GM23338 (cell line): ENCODE measurements at places on chromosomes 4 and X. TPM values are rescaled to one million over a fixed set of nuclear protein-coding genes. Genes with fewer than 3 reads are reported as not detected.
A peak's percentile ranks its signal among the peaks of the same experiment; 100 is the strongest.

Gene MAD2L1
- 73.7 and 80.2 TPM in 2 replicates for total RNA-seq

Gene SH3D19
- total RNA-seq: 51.6 and 57.4 TPM in 2 replicates

Gene COX7B2
- not detected in 2 replicates for total RNA-seq

Gene RNF212
- 11.8 and 20.6 TPM in 2 replicates for total RNA-seq

- no peak for DNase-seq
Measured at GRCh38 chr4:69649629-69650028, 3.4 kb downstream of the UGT2A1 start.

DNA sequence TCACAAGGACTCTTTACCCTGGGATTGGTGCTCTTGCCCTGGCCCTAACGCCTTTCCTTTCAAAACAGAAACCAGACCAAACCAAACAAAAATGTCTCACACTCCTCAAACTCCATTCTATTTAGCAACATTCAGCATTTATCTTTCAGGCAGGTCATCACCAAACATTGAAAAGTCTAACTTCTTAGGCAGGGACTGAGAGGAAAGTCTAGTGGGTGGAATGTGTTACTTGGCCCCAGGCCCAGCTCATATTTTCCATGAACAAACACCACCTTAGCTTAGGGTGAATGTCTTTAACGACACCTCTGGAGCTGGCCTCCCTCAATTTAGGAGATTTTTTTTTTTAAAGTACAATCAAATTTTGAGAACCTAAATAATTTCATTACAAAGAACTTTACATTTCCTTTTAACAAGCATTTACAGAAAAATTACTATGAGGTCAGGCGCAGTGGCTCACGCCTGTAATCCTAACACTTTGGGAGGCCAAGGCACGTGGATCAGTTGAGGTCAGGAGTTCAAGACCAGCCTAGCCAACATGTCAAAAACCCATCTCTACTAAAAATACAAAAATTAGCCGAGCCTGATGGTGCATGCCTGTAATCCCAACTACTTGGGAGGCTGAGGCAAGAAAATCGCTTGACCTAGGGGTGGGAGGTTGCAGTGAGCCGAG is 10.2 kb upstream of the N4BP2 start:
- no peak for DNase-seq

DNA sequence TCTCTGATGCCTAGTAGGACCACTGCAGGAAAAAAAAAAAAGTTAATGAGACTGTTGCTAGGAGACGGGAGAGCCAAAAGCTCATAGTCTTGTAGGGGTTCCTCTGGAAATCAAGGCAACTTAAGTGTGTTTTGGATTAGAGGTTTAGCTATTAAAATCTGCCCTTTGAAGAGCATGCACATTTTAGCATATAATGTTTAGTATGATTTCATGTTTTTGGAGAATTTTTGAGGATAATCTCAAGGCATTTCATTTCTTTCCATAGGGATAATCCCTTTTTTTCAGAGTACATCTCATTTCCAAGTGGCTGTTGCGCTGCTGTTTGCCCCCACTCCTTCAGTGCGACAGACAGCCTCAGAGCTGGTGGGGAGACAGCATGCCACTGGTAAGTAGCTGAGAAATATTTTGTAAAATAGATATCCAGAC is at the start of gene LINC00632:
TSS of gene LINC00632 (plus strand) at position 339 of the 426 bp plus-strand sequence.
- peak; percentile 53 for DNase-seq
